HCT116 (cell line): ENCODE measurements at places on chromosomes 16 and 17.

- DNase-seq: no peak
These were observed 976 bp downstream of the ABCC3 start for GRCh38 chr17:50635732-50635981.

DNA sequence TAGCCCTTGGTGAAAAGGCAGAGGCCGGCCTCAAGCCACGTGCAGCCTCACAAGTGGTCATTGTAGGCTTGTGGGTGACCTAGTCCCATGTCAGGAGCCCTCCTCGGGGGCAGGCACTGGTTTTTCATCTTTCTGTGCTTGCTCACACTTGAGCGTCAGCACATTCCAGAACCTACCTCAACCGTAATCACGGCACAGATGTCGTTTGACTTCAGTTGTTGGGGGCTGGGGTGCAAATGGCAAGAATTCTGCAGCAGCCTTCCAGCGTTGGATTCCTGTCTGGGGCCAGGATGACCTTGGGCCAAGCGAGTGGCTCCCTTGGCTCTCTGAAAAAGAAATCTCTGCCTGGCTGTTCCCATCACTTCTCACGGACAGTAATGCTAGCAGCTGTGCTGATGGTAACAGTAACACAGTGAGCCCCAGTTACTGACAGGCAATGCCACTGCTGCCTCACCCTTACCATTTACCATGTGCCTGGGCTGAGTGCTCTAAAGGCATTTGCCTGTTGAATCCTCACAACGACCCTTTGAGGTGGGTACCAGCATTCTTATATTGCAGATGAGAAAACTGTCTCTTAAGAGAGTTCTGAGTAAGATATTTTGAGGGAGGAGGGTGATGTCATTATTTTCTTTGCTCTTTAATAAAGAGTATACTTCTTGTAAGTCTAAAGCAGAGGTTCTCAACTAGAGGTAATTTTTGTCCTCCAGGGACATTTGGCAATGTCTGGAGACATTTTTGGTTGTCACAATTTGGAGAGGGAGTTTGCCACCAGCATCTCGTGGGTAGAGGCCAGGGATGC is 46.5 kb downstream of the KSR1 start:
- DNase-seq: no peak

GRCh38 chr16:2707368-2708289 is 12.4 kb downstream of the PRSS27 start:
- DNase-seq: no peak

- DNase-seq: no peak
These were observed 222.6 kb downstream of the SHISA9 start for GRCh38 chr16:13123991-13124390.

DNA sequence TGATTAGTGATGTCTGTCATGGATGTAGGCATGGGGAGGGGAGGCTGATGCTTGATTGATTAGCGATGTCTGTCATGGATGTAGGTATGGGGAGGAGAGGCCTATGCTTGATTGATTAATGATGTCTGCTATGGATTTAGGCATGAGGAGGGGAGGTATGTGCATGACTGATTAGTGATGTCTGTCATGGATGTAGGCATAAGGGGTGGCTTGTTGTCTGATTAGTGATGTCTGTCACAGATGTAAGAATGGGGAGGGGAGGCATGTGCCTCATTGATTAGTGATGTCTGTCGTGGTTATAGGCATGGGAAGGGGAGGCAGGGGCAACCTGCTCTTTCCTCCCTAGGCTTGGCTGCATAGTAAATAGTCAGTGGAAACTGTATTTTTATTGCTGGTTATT is 409.4 kb downstream of the HAPSTR1 start:
- no peak for DNase-seq

GRCh38 chr17:58811290-58811689 is 55.6 kb downstream of the PPM1E start:
- no peak for DNase-seq

DNA sequence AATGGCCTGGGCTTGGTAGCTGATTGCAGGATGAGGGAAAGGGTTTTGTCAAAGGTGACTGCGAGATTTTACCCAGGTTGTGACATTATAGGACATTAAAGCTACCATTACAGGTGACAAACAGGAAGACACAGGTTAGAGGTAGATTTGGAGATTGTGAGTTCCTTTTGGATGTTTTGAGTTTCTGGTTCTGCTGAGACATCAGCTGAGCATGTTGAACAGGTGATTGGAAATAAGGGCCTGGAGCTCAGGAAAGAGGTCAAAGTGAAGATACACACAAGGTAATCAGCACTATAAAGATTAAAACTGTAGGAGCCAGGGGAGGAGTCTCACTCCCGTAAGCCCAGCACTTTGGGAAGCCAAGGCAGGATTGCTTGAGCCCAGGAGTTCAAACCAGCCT is 6.0 kb downstream of the GSDMA start:
- DNase-seq: no peak

- DNase-seq: no peak
These were observed 113.2 kb downstream of the CDYL2 start for GRCh38 chr16:80691111-80691741.

GRCh38 chr16:13780406-13781168 is 139.4 kb upstream of the ERCC4 start:
- no peak for DNase-seq

GRCh38 chr16:84036982-84037425 is 5.6 kb downstream of the SLC38A8 start:
- DNase-seq: no peak

DNA sequence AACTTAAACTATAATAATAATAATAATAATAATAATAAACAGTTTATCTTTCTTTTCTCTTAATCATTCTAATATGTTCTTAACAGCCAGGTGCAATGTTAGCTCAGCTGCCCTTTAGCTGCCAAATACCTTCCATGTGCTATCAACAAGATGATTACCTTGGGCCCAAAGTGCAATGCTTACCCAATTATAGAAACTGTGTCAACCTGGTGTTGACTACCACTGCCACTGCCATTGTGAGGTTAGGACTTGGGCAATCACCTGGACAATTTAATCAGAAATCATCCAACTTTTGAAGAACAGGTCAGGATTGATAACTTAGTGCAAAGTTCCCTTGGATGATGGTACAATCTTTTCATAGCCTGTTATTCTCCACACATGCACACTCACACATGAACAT is 371.8 kb upstream of the SALL1 start:
- DNase-seq: no peak

GRCh38 chr17:82647593-82648164 is 565 bp downstream of the WDR45B start:
- no peak for DNase-seq

GRCh38 chr17:77924757-77925336 is 33.7 kb upstream of the TNRC6C start:
- no peak for DNase-seq

DNA sequence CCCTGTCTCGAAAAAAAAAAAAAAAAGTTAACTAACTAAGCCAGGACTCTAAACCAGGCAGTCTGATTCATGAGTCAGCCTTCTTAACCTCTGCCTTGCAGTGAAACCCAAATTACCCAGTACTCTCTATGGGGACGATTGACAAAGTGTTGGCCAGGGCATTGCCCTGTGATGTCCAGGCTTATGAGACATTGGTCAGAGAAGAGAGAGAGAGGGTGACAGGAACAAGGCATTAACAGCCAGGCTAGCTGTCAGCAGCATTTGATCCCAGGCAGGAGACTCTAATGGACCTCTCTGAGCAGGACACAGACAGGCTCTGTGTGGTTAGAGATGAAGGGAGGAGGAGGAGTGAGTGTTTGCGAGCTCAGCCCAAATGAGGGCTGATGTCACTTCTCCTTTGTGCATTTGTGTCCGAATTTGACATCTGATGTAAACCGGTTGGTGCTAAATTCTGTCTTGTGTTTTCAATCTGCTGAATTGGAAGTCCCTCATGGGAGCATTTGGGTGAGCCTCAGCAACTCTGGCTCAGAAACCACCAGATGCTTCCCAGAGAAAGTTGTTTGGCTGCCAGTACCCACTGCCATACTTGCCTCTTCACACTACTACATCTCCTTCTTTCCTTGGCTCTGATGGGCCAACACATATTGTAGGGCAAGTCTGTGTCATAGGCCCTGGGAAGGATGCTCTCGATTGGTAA is 4.3 kb upstream of the MYL4 start:
- DNase-seq: no peak

DNA sequence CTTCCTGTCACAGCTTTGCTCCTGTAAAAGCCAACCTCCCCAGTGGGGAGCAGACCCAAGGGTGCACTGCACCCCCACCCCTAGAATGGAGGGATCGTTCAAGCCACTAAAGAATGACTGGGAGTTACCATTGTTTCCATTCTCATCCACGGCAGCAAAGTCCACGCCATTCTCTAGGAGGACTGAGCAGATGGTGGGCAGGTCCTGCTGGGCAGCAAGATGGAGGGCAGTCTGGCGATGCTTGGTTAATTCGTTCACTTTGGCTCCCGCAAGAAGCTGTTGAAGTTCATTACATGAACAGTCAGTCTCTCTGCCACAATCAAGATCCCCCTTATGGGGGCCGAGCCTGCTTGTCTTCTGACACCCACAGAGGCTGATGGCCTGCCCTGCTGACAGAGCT is 30.8 kb downstream of the CYB5D2 start:
- no peak for DNase-seq

DNA sequence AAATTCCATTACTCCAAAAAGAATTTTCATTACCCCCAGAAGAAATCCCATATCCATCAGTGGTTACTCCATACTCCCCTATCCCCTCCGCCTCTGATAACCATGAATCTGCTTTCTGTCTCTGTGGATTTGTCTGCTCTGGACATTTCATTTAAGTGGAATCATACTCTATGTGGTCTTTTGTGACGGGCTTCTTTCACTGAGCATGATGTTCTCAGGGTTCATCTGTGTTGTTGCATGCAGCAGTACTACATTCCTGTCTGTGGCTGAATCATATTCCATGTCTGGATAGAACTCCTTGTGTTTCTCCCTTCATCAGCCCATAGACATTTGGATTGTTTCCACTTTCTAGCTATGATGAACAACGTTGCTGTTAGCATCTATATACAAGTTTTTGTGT is 59.5 kb upstream of the IRX3 start:
- no peak for DNase-seq

- DNase-seq: no peak
These were observed 89.2 kb downstream of the ABR start for GRCh38 chr17:1090465-1091189.

DNA sequence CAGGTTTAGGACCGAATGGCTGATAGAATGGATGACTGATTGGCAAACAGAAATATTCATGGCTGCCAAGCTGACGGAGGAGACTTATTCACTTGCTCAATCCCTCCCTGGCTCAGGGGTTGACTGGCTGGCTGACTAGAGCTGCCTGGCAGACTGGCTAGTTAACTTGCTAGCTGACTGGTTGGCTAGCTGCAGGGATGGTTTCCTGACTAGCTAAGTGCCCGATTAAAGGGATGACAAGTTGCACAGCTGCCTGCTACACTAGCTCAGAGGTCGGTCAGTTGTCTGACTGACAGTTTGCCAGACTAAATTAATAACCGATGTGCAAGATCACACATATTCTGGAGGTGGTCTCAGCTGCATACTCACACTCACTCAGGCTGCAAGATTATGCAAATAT is 1208.4 kb upstream of the CDH8 start:
- DNase-seq: no peak

- no peak for DNase-seq
These were observed 81.3 kb downstream of the COX10 start for GRCh38 chr17:14150619-14151018.

DNA sequence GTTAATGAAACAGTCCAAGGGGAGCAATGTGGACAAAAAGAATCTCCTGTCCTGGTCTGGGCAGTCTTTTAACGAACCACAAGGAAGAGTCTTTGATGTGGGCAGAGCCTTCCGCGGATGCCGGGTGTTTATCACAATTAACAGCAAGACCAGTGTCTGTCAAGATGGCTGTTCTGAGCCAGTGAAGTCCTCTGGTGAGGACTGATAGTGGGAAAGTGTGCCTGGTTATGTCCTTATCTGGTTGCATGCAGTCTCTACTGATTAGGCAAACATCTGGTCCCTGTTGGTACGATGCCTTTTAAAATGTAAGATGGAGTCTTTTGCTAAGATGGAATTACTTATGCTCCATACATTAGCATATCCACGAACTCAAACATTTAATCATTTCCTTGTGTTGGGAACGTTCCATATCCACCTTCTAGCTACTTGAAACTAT is 88.5 kb downstream of the ZNF18 start:
- DNase-seq: no peak

DNA sequence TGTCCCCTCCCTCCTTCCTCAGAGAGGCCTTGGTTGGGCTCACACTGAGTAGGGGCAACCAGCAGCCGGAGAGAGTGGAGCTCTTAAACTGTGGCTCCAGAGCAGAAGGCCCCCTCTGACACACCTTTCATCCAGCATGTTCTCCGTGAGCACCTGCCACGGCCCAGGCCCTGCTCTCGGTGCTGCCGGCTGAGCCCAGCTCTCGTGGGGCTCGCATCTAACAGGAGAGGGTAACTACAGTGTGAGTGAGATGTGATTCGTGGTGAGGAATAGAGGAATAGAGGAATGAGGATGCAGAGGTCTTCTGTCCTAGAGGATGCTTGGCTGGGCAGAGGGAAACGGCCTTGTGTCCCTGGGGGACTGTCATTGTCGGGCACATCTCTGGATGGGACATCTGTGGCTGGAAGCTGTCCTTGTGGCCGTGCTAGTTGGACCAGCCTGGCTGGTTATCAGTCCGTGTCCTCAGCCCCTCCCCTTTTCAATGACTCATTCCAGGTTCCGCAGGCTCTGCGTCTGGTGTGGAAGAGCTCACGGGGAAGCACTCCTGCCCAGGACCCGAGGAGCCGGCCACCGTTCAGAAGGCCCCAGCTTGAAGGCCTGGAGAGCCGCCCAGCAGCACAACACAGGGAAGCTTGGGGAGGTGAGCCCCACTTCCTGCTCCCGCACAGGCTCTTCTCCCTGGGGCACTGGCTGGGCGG is 11.9 kb upstream of the DNASE1 start:
- peak; percentile 28 for DNase-seq

- no peak for DNase-seq
These were observed 8.3 kb downstream of the TFAP4 start for GRCh38 chr16:4264546-4264945.

DNA sequence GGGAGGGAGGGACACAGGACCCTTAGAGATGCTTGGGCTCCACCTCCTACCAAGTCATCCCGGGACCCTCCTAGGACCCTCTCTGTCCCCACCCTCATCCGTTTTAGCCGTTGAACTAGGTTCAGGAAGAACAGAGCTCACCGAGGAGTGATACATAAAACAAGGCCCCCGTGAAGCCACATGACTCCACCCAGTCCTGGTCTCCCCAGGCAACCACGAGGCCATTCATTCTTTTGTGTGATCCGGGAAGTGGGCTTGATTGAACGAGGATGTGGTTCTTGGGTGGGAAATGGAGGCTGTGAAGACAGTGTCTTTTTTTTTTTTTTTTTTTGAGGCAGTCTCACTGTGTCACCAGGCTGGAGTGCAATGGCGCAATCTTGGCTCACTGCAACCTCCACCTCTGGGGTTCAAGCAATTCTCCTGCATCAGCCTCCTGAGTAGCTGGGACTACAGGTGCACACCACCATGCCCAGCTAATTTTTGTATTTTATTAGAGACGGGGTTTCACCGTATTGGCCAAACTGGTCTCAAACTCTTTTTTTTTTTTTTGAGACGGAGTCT is 14.8 kb downstream of the TRARG1 start:
- DNase-seq: no peak

GRCh38 chr17:12566291-12566690 is 99.4 kb upstream of the MYOCD start:
- no peak for DNase-seq

GRCh38 chr16:2250652-2251295 is 613 bp downstream of the ECI1 start:
- DNase-seq: no peak
